Esophagus mucosa (tissue), 1 donor: ENCODE measurements at places on chromosomes 7 and 10. TPM values are rescaled to one million over a fixed set of nuclear protein-coding genes. Genes with fewer than 3 reads are reported as not detected.

The GRIFIN gene
- not detected for total RNA-seq

The CYTH3 gene
- 7.9 TPM for total RNA-seq

The FKBP9 gene
- total RNA-seq: 62.9 TPM

The GSDME gene
- total RNA-seq: 8.3 TPM
